D341Med (cell line): ENCODE measurements at places on chromosomes 2 and 18.

GRCh38 chr2:223554923-223555322, 47.2 kb downstream of the SCG2 start:
- DNase-seq: no peak

- no peak for DNase-seq
Measured at GRCh38 chr2:73307720-73308119, 14.4 kb upstream of the EGR4 start.

DNA sequence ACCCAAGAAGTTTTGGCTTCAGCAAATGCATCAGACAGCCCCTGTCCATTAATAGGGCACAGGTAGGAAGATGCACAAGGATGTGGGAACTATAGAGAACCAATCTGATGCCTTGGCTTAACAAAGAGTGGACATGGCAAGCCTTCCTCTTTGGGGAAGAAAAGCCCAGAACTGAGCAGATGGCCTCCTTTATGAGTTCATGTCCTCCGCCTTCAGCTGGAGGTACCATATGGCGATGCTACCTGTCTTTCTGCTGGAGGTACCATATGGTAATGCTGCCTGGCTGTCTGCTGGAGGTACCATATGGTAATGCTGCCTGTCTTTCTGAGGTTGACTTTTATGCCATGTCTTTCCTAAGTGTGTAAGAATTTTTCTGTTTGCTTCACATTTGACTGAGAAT, 6.0 kb downstream of the RETREG2 start:
- DNase-seq: no peak

- DNase-seq: no peak
Measured at GRCh38 chr2:238920053-238920452, 72.2 kb downstream of the TWIST2 start.
